ENCODE measurements at places on chromosomes 11 and 22. TPM values are rescaled to one million over a fixed set of nuclear protein-coding genes. Genes with fewer than 3 reads are reported as not detected.

LMF2 gene
- total RNA-seq = 33.7 TPM

P4HA3 gene
- total RNA-seq = not detected

ARHGAP8 gene
- total RNA-seq = 0.82 TPM

CNTN5 gene
- not detected for total RNA-seq

GAB4 gene
- total RNA-seq = not detected

ART1 gene
- total RNA-seq = not detected

RIC3 gene
- total RNA-seq = 16.6 TPM

AP2A2 gene
- 45.8 TPM for total RNA-seq

DEUP1 gene
- total RNA-seq = not detected

CHRM1 gene
- total RNA-seq = not detected

BATF2 gene
- 1.4 TPM for total RNA-seq

TPST2 gene
- 40.1 TPM for total RNA-seq

MRGPRF gene
- total RNA-seq = 4.6 TPM

MRGPRX4 gene
- not detected for total RNA-seq

TAF1D gene
- 37.6 TPM for total RNA-seq

PHETA2 gene
- total RNA-seq = 7.4 TPM

EFCAB6 gene
- 3.0 TPM for total RNA-seq

SIDT2 gene
- total RNA-seq = 42.4 TPM

CDON gene
- total RNA-seq = 20.9 TPM

SLC22A6 gene
- total RNA-seq = not detected

PTGDR2 gene
- total RNA-seq = not detected

TCN1 gene
- total RNA-seq = not detected

MS4A2 gene
- 0.37 TPM for total RNA-seq

FXYD6 gene
- 36.3 TPM for total RNA-seq

B4GALNT4 gene
- 1.0 TPM for total RNA-seq

CDC45 gene
- total RNA-seq = not detected

DCDC1 gene
- not detected for total RNA-seq

AGBL2 gene
- total RNA-seq = 0.43 TPM

SCUBE2 gene
- total RNA-seq = 3.6 TPM

GGTLC3 gene
- total RNA-seq = not detected

TMEM132A gene
- total RNA-seq = 5.1 TPM

RAG2 gene
- not detected for total RNA-seq

SOX6 gene
- 26.7 TPM for total RNA-seq

FBXO7 gene
- 45.3 TPM for total RNA-seq

SAA1 gene
- not detected for total RNA-seq

AQP11 gene
- 1.3 TPM for total RNA-seq

NCF4 gene
- total RNA-seq = 6.6 TPM

CWF19L2 gene
- 12.0 TPM for total RNA-seq

MRPL49 gene
- total RNA-seq = 31.1 TPM

P2RY6 gene
- total RNA-seq = 1.9 TPM

CD151 gene
- 517 TPM for total RNA-seq

BLID gene
- total RNA-seq = 1.6 TPM

OLFML1 gene
- 7.2 TPM for total RNA-seq

GRAP2 gene
- 5.0 TPM for total RNA-seq

ZNF74 gene
- 6.4 TPM for total RNA-seq

APOBEC3C gene
- total RNA-seq = 40.5 TPM

FEN1 gene
- total RNA-seq = 5.2 TPM

CRYBA4 gene
- total RNA-seq = not detected

NEU3 gene
- 7.2 TPM for total RNA-seq

ASCL2 gene
- total RNA-seq = 0.35 TPM

CPT1B gene
- total RNA-seq = 289 TPM

CRYBB2 gene
- not detected for total RNA-seq

SCARF2 gene
- total RNA-seq = 4.6 TPM

FZD4 gene
- 24.2 TPM for total RNA-seq

TPBGL gene
- total RNA-seq = 0.25 TPM

ATG13 gene
- total RNA-seq = 48.5 TPM

All from right cardiac atrium (tissue), 5 donors.